ENCODE measurements at places on chromosomes 2 and 18.

DNA sequence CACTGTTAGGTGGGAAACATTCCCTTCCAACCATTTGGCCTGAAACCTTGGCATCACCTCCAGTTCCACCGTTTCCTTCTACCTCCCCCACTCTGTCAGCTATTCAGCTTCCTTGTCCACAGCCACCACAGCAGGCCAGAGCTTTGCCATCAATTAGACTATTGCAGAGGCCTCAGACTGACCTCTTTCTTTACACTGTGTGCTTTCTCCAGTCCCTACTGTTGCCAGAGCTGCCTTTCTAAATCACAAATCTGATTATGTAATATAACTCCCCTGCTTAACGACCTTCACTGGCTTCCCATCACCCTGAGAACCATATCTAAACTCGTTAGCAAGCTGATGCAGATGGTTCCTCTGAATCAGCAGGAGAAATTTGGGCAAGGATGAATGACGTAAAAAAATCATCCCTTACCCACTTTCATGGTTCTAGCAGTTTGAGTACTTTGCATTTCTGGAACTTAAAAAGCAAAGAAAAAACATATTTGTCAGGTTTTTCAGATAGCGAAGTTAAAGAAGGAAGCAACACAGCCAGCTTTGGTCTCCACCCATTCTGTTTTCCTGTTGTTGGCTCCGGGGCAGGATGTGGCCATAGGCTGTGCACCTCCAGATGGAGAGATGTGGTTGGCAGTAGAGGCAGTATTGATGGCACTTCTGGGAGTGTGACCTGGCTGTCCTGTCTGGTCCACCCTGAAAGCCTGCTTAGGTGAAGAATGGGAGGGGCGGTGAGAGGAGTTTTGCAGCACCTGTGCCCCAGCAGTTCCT lies 422.1 kb downstream of the PARD3B start:
- DNase-seq: no peak

GRCh38 chr2:178908810-178909209 lies 101.6 kb upstream of the TTN start:
- no peak for DNase-seq

- DNase-seq: peak; percentile 91
Observed at GRCh38 chr2:195486987-195487644, 169.9 kb upstream of the SLC39A10 start.

DNA sequence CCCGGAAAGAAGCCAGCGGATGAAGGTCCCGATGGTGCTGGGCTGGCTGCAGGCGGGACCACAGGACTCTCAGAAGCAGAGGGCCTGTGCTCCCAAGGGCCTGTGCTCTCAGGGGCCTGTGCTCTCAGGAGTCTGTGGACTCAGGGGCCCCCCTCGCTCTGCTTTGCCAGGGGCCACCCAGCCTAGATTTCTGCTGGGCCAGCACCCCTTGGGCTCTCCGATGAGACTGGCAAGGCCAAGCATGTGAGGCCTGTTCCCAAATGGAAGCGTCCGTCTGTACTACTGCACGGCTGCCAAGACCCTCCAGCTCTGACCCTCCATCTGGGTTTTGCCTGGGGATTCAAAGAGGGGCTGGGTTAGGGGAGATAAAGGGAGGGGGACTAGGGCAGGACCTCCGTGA lies 54.6 kb downstream of the SH3BP4 start:
- no peak for DNase-seq

DNA sequence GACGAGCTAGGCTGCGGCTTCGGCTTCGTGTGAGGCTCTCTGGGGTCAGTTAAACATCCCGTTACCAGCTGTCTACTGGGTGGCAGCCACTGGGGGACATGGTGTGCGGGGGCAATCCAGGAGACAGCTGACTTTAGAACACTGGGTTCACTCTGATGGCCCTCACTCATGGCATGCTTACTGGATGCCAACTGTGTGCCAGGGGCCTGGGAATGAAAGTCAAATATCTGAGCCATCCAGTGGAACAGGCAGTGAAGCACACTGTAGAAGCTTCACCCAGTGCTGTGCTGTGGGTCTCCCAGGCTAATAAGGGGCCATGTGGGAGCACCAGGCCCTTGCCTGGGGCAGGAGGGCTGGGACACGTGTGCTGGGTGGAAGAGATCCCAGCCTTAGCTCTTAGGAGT lies 48.3 kb downstream of the GLI2 start:
- no peak for DNase-seq

DNA sequence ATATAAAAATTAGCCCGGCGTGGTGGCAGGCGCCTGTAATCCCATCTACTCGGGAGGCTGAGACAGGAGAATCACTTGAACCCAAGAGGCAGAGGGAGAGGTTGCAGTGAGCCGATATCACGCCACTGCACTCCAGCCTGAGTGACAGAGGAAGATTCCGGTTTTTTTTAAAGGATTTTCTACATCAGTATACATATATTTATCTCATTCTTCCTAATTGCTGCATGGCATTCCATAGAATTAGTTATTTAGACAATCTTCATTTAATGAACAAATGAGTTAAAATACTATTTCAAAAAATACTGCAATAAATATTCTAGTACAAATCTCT lies 2.0 kb downstream of the GTF3C2 start:
- DNase-seq: no peak

DNA sequence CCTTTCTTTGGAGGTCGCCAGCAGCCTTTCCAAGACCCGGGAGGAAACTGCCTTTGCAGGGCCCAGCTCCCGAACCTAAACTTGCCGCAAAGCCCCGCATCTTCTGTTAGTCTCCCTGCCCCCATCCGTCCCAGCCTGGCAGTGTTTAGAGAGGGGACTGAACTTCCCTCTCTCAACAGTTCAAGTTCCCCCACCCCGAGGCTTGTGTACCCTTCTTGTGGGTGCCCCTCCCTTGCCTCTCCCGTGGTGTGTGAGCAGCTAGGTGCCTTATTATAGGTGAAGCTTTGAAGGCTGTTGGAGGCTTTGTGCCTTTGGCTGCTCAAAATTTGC lies 1.4 kb downstream of the LBH start:
- no peak for DNase-seq

DNA sequence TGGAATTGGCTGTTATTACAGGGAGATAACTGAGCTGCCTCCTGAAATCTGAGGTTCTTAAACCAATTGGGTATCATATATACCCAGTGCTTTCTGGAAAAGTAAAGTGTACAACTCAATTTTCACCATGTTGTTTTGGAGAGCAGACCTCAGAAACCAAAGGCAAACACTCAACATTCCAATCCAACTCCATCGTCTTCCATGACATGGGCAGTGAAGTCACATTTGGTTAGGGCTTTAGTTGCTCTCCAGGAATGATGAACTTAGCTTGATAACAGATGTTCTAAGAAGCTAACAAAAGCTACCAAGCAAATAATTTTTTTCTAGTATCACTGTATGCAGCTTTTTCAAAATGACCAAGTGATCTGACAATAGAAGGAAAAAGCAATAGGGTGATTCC lies 107.0 kb upstream of the SLC35G4 start:
- no peak for DNase-seq

- no peak for DNase-seq
Observed at GRCh38 chr2:118696786-118697465, 150.5 kb downstream of the EN1 start.

GRCh38 chr2:49355611-49356010 lies 201.3 kb upstream of the FSHR start:
- no peak for DNase-seq

GRCh38 chr2:236607471-236608187 lies 38.0 kb downstream of the ACKR3 start:
- DNase-seq: no peak

- DNase-seq: no peak
Observed at GRCh38 chr2:81876624-81877023, 1572.1 kb upstream of the LRRTM1 start.

DNA sequence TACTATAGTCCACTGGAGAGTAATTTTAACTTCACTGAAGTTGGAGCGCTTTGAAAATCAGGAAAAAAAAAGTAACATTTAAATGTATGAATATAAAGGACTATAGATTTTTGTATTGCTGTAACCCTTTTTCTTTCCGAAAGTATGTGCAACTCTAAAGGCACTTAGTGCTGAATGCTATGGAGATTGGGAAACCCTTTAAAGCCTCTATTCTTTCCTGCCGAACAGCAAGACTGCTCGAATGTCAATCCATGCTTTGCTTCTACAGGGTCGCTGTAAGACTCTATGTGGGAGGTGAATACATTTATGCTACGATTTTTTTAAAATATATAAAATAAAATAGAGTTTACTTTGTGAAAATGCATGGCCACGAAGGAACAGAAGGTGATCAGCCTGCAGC lies 825 bp downstream of the GRB14 start:
- DNase-seq: no peak

- no peak for DNase-seq
Observed at GRCh38 chr2:86039963-86040655, 65.6 kb downstream of the POLR1A start.

Measured in SIG-M5 (cell line).